ENCODE measurements at places on chromosomes 4 and X.

DNA sequence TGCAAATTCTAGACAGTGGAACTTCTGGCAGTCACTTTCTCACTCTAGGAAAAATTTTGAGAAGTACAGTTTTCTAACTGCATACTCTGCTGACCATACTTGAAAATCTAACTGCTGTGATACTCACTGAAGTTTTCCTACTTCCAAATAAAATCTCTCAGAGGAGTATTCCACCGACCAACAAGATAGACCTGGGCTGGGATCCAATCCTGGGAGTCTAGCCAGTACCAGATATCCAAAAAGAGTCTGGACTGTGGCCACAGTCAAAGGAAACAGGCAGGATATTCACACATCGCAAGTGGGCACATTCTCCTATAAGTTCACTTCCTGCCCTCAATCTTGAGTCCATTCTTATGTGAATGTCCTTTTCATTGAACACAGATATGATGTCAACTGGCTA, 1138.7 kb upstream of the PCDH7 start:
- DNase-seq = no peak

GRCh38 chr4:2812612-2813354, 19.9 kb downstream of the SH3BP2 start:
- peak; percentile 67 for DNase-seq

DNA sequence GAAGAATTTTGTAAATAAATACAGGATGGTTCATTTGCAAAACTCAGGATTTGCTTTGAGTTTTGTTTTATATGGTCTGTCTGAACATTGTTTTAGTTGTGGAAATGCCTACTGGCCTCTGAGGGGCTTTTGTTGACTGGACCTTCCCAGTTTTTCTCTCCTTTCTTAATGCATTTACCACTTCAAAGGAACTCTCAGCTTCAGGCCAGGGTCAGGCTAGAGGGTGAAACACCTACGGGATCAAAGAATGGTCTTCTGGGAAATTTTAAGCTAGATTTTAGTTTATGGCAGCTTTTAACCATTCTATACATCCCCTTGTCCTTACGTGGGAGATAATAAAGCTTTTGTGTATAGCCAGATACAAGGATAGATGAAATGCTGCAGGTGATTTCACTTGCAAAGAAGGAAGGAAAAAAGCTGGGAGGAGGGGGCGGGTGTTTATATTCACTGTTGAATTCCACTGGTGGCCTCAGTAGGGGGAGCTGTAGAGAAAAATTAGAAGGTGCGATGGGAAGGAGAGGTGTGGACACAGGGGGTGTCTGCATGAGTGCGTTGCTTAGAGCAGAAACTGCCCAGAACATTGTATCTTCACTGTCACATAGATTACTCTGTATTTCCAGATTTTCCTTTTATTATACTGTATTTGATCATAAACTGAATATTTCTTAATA, 151.8 kb downstream of the TSPAN5 start:
- DNase-seq = peak; percentile 24

DNA sequence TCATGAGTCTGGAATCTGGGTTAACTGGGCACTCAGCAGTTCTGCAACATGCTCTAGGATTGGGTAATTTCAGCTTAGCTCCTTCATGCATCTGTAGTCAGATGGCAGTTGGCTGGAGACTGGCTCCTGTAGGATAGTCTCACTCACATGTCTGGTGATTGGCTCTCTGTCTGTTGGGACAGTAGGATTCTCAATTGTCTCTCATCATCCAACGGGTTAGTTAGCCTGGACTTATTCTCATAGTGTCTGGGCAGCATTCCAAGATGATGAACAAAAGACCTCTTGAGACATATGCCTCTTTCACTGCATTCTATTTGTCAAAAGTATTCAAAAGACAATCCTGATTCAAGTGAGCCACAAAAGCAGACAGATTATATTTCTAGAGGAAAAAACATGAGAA, 795.6 kb upstream of the GALNTL6 start:
- no peak for DNase-seq

DNA sequence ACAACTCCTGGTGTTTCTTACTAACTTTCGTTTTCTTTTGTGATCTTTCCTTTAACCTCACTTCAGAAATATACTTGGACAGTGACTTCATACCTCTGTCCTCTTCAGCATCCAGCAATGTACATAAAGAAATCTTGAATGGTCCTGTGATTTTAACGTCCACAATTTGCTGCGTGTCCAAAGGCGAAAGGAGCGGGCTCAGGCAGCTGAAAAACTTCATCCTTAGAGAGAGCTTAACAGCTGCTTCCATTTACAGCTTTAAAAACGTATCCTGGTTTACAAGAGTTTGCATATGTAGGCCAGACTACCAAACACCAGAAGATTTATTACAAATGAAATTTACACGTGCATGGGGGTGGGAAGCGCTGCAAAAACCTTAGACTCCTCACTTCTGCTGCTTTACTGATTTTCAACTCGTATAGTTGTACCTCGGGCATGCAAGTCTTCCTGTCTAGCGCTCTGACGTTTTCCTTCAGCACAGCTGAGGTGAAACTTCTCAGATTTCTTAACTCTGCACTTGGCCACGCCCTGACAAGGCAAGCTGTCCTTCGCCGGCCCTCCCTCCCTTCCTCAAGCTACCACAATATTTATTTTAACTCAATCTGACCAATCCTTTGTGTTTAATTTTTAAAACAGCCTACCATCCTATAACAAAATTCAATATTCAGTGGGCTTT, 406.4 kb downstream of the FAM47A start:
- DNase-seq = peak; percentile 37

DNA sequence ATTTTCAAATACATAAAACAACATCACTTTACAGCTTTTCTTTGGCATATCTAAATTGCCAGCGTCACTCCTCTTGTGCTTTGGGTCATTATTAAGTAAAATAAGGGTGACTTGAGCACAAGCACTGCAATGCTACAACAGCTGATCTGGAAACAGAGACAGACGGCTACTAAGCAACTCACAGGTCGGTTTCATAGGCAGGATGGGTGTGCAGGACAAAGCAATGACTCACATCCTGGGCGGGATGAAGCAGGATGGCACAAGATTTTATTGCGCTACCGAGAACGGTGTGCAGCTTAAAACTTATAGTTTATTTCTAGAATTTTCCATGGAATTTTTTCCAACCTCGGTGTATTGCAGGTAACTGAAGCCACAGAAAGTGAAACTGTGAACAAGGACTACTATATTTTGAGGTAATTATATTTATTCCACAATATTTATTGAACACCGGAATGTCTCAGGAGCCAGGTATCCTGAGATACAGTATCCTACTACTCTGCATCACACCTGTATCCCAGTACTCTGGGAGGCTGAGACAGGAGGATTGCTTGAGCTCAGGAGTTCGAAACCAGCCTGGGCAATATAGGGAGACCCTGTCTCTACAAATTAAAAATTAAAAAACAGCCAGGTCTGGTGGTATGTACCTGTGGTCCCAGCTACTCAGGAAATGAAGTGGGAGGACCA, 215.5 kb downstream of the APBB2 start:
- no peak for DNase-seq
